NCI-H2081 treated with DMSO at 0.1 percent for 48 hours (cell line): ENCODE measurements at places on chromosomes 3 and 15.

DNA sequence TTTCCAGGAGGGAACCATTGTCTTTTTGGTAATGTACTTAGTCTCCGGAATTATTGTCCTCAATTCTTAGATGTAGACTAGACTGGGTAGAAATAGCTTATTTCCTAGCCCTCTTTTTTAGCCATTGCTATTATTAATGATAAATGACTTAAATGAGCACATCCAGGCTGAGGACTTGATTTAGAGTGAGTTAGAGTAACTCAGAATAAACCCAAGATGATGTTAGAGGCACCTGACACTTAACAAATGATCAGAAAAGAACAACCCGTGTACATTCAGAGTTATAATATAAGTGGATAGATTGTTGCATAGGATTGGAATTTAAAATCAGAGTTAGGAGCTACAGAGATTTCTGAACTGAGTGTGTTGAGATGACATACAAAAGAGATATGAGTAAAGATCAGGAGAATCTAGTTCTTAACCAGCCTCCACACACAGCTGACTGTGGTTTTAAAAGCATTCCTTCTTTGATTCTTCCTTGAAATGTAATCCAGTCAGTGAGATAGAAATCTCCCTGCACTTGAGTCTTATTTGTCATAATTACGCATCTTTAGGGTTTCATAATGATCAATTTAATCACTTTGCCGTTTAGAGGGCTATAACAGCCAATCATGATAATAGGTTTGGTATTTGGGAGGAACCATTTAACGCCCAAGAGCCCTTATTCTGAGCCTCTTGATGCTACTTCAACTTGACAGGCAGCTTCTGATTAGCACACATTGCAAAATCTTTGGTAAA lies 366.5 kb downstream of the GAP43 start:
- no peak for DNase-seq

DNA sequence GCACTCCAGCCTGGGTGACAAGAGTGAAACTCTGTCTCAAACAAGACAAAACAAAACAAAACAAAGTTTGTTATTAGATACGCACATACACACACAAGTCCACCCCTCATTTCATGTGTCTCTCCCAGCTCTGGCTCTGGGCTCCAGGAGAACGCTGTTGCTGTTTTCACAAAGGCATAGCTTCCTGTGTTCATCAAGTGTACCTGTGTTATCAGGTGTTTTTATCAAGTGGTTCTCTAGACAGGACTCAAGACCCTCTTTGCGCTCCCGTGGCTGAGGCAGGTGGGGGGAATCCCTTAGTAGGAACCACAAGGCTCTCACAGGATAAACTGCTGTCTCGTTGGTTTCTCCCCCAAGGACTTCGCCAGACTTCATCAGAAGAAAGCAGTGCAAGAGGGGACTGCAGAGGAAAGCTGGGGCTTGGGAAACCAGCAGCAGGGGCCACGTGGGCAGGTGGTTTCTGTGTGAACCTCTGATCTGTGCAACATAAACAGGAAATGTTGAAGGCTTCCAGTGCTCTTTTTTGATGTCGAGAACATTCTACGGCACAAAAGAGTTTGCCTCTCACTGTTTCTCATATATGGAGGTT lies 6.9 kb upstream of the PPP1R2 start:
- no peak for DNase-seq

- DNase-seq: no peak
These were observed 192.1 kb downstream of the CBLB start for GRCh38 chr3:105676621-105677300.

GRCh38 chr3:115363071-115363470 lies 216.0 kb upstream of the ZBTB20 start:
- DNase-seq: no peak

DNA sequence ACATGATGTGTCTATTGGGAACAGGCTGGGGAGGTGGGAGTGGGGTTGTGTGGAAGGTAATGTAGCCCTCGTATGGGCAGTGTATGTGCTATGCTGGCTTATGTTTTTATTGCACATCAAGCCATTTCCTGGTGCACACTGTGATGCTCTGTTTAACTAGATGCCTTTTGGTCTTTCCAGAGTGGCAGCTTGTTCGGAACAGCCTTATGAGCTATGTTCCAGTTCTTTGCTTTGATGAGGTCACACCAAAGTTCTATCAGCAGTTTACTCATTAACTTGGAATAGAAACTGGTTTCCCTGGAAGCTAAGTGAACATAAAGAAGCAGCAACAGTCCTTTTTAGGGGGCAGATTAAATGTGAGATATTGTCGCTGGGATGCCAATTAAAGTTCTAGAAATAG lies 133.9 kb downstream of the DIPK2A start:
- no peak for DNase-seq

DNA sequence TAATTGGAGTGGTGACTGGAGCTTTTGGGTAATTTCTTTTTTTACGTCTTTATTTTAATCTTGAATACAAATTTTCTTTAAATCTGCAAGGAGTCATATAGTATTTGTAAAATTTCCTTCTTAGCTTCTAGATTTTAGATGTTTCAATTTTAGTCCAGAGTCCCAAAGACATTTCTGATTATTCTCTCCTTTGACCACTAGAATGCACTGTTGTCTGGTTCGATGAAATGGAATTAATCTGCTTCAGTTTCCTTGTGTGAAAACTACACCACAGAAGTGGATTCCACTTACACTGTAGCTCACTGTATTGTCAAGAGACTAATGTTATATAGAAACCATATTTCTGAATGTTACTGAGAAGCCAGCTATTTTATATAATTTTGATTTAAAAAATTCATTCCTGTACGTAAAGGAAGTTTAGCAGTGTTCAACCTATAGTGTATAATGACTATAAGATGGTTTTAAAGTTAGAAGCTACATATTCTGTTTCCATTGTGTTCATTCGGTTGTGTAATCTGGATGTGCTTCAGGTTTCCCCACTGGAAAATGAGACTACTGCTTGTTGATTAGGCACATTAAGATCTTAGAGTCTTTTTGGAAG lies 6.1 kb downstream of the GRAMD1C start:
- DNase-seq: no peak

- no peak for DNase-seq
These were observed 2.4 kb downstream of the CAMK2N2 start for GRCh38 chr3:184258926-184259325.

GRCh38 chr3:123110976-123111615 lies 44.3 kb downstream of the PDIA5 start:
- no peak for DNase-seq

- DNase-seq: no peak
These were observed 54.1 kb downstream of the ITGB5 start for GRCh38 chr3:124832782-124833709.

DNA sequence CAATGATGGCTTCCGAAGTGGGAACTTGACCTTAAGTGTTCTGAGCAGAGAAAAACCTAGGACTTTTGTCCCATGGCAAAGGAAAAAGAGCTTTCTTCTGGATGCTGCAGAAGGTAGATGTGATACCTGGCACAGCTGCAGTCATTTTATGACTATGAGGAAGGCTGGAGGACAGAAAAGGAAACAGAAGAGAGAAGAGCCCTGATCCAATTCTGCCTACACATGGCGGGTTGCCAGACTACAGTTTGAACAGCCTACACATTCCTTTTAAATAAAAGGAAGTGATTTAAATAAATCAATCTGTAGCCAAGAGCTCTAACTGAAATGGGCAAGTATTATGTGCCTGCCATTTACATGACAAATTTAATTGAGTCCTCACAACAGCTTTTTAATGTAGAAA lies 43.6 kb upstream of the CHRNB4 start:
- DNase-seq: peak; percentile 16

- no peak for DNase-seq
These were observed 49.5 kb downstream of the ST6GAL1 start for GRCh38 chr3:186979852-186980251.

DNA sequence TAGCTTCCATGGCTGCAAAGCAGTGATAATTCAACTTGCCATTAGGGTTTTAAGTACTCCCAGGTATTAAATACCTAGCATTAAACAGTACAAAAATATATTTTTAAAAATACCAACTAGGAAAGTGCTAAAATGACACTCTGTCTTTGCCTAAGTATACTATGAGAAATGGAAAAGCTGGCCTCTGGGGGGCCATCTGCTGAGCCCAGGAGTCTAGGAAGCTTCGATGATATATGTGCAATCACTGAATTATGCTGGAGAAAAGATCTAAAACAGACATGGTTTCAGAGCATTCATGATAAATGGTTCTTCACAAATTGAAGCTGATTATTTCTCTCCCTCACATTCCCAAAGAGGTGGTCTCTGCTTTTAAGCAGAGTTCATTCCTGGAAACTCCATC lies 191.8 kb downstream of the OPA1 start:
- DNase-seq: no peak

GRCh38 chr3:45872569-45872968 lies 13.8 kb upstream of the CCR9 start:
- DNase-seq: no peak

DNA sequence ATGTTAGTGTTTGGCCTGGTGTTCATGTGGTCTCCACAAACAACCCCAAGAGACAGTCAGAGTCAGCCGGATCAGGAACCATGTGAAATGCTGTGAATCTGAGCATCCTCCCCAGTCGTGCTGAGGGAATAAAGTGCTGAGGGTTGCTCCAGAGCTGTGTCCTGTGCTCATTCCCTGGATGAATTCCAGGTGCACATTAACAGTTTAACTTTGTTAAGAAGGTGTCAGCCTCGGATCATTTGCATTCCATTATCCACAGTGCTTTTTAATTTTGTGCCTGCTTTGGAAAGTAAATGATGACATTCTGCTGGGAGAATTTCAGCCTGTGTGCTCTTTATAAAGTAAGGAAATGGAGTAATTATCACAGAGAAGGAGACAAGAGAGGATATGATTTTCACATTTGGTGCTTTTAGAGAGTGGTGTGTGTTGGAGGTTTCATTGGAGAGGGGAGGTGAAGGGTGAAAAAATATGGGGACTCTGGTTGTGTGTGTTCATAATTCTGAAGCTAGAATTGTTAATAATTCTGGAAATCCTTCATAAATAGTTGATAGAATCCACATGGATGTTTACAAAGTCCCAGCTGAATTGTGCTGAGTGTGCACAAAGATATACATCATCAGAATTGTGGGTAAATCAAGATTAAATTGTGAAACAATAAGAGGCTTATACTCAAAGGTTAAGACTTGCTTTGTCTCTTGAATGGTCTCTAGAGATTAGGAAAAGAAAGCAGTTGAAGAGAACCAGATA lies 621.4 kb downstream of the AGBL1 start:
- no peak for DNase-seq

GRCh38 chr3:125552401-125552800 lies 32.4 kb upstream of the SNX4 start:
- DNase-seq: no peak

DNA sequence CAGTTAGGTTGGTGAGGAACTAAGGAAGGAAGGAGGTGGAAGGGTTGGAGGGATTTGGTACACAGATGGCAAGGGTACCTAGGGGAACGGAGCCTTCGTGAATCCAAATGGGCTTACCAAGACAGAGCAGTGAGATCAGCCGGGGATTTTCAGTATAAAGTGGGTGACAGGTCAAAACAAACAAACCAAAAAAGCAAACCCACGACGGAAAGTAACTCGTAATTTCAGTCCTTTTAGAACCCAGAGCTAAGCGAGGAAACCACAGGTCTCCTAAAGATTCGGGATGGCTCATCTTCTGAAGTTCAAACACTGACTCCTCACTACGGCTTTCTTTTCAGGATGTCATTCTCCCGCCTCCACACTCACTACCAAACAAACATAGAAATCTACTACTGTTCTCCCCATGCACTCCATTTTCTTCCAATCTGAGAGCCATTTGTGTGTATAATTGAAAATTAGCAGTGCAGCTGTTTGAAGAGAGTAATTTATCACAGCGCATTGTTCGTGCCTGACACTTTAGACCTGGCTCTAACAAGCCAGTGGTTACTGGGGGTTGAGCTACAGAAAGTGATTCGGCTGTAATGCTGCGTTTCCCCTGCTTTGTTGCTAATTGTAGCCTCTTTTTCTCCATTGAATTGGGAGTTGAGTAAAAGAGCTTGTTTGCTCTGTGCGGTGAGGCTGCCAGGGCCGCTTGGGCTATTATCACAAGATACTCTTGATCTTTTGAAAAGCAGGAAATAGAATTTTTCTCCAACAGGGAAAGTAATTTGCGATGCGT lies 64.7 kb upstream of the CCDC39 start:
- DNase-seq: peak; percentile 100

DNA sequence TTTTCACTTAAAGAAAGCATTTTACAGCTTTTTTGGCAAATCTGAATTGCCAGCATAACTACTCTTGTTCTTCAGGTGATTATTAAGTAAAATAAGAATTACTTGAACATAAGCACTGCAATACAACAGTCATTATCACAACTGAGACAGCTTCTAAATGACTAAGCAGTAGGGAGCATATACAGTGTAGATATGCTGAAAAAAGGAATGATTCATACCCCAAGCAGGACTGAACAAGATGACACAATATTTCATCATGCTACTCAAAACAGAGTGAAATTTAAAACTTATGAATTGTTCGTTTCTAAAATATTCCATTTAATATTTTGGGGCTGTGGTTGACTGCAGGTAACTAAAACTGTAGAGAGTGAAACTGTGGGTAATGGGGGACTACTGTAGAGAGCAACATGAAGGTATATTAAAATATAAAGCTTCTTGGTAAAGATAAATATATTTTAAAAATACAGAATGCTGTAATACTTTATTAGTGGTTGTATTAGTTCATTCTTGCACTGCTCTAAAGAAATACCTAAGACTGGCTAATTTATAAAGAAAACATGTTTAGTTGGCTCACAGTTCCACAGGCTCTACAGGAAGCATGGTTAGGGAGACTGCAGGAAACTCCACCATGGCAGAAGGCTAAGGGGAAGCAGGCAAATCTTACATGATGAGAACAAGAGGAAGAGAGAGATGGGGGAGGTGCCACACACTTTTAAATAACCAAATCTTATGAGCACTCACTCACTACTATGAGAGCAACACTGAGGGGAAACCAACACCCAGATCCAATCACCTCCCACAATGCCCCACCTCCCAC lies 84.8 kb downstream of the DCLK3 start:
- no peak for DNase-seq
